ENCODE measurements at places on chromosomes 4 and X. TPM values are rescaled to one million over a fixed set of nuclear protein-coding genes. Genes with fewer than 3 reads are reported as not detected.
A peak's percentile ranks its signal among the peaks of the same experiment; 100 is the strongest.

TBC1D19 gene
- total RNA-seq, result 6.3 TPM

TCEANC gene
- total RNA-seq, result 14.5 TPM

RELL1 gene
- 27.2 TPM for total RNA-seq

SH3BP2 gene
- 27.8 TPM for total RNA-seq

KLF8 gene
- 2.4 TPM for total RNA-seq

AFF2 gene
- total RNA-seq, result 2.0 TPM

DNA sequence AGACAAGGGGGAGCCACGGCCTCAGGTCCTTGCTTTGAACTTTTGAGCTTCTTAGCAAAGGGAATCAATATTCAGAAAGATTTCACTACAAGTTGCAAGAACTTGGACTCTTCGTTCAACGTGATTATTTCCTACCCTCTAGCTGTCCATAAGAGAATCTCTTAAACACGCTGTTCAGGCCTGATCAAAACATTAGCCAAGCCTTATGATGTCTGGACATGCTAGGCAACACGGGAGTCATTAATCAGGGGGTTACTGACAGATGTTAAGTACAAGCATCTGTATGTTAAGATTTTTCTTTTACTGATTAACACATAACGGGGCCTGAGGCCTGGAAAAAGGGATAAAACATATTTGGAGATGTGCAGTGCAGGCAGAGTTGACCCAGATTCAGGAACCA lies 138.9 kb upstream of the IL1RAPL2 start:
- no peak overlapping the region for H3K4me3 ChIP-seq
- DNase-seq, result no peak
- no peaks in the 10 kb centered on the region for H3K4me1 ChIP-seq

DNA sequence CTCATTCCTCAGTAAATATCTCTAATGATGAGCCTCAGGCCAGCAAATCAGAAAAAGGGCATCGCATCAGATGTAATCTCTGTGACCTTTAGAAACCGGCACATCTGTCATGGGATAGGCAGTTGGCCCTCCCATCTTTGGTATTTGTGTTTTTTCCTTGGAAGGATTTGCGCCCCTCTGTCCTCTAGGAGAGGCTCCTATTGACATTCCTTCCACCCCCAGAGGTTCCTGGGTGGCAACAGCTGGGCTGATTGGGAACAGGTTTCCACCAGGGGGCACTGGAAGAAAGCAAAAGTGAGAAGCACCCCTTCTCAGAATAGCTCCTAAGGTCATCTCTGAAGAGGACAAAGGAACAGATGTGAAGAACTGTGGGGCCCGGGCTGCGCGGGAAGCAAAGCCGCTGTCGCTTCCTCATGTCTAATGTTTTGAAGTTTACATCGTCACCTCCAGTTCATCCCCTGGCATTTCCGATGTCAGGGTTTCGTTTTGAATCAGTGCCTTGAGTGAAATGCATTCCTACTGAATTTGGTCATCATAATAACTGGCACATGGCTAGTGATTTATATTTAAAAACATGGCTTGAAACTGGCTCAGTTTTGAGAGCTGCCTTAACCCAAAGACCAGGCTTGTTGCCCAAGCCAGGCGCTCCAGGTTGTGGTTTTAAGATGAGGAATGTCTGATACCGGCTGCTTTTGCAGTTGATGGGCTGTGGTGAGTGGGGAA lies 6.2 kb downstream of the TXK start:
- DNase-seq, result peak; percentile 63
- H3K36me3 ChIP-seq, result peaks cover 8% of the 10 kb centered on the region
- no peaks in the 10 kb centered on the region for H3K27me3 ChIP-seq
- H3K27ac ChIP-seq, result peak overlapping the region; percentile 94
- H3K4me1 ChIP-seq, result peaks cover 87% of the 10 kb centered on the region

GRCh38 chr4:113759696-113760093 lies 1.8 kb downstream of the CAMK2D start:
- H3K27ac ChIP-seq, result peak overlapping the region; percentile 95
- H3K4me3 ChIP-seq, result peak overlapping the region; percentile 85
- no peaks in the 10 kb centered on the region for H3K36me3 ChIP-seq
- H3K27me3 ChIP-seq, result no peaks in the 10 kb centered on the region
- DNase-seq, result no peak
- peaks cover 10% of the 10 kb centered on the region for H3K4me1 ChIP-seq

- no peak overlapping the region for H3K4me3 ChIP-seq
- no peaks in the 10 kb centered on the region for H3K36me3 ChIP-seq
- no peak for DNase-seq
- H3K4me1 ChIP-seq, result no peaks in the 10 kb centered on the region
These were observed 13.8 kb downstream of the ATP10D start for GRCh38 chr4:47498899-47499298.

DNA sequence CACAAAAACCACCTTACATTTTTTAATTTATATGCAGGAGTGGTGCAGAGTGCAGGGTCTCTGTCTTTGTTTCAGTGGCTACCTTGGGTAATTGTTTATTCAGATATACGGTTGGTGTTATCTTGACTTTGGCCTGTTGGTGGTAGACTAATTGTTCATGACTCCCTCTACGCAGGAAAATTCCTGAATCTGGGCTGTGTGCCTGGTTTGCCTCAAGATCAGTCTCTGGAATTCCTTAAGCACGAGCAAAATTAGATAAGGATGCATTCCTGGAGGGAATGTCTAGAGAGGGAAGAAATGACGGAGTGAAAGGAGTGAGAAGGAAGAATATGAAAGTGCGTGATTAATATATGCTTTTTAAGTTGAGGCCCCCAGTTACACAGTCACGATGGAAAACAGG lies 576.9 kb upstream of the PCDH10 start:
- no peaks in the 10 kb centered on the region for H3K27me3 ChIP-seq
- H3K36me3 ChIP-seq, result no peaks in the 10 kb centered on the region
- no peaks in the 10 kb centered on the region for H3K4me1 ChIP-seq
- H3K27ac ChIP-seq, result no peak overlapping the region

DNA sequence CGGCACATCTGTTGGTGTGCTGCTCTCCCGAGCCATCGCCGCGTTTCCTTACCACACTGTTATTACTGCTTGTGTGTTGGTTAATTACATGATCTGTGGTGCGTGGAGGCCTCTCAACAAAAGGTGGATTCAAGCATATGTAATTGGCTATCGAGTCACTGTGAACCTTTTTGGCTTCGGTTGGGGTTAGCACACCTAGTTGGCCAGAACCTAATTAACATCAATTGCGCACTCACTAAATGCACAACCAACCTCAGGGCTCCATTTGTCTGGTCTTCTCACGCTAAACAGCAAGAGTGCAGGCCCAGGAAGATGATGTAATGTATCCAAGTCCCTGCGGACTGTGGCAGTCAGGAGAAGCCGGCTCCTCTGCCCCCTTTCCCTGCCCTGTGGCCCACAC lies 17.4 kb downstream of the ENPP6 start:
- no peak overlapping the region for H3K27ac ChIP-seq
- no peak for DNase-seq
- no peak overlapping the region for H3K4me3 ChIP-seq
- H3K36me3 ChIP-seq, result no peaks in the 10 kb centered on the region
- no peaks in the 10 kb centered on the region for H3K4me1 ChIP-seq

DNA sequence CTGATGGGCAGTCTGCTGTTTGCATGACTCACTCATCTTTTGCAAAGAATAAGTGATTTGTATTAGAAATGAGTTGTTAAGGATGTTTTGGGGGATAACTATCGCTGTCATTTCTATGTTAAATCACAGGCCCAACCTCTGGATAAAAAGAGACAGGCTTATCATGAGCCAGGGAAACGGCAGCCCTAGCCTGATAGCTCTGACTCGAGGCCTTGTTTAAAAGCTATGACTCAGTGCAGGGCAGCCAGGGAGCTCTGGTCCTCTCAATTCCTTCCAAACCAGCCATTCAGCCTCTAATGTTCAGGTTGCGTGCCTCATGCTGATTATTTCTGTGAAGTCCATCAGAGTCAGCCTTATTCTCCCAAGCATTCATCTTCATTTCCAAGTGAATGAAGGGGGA lies 305.9 kb upstream of the HAND2 start:
- DNase-seq, result no peak
- no peaks in the 10 kb centered on the region for H3K27me3 ChIP-seq
- H3K27ac ChIP-seq, result no peak overlapping the region

- H3K27ac ChIP-seq, result no peak overlapping the region
- no peaks in the 10 kb centered on the region for H3K27me3 ChIP-seq
- no peaks in the 10 kb centered on the region for H3K36me3 ChIP-seq
- H3K4me1 ChIP-seq, result no peaks in the 10 kb centered on the region
- DNase-seq, result no peak
- no peak overlapping the region for H3K4me3 ChIP-seq
These were observed 19.3 kb upstream of the CLNK start for GRCh38 chr4:10703766-10704429.

- DNase-seq, result no peak
- no peaks in the 10 kb centered on the region for H3K4me1 ChIP-seq
- no peak overlapping the region for H3K27ac ChIP-seq
- H3K36me3 ChIP-seq, result no peaks in the 10 kb centered on the region
- H3K4me3 ChIP-seq, result no peak overlapping the region
These were observed 409.3 kb upstream of the NWD2 start for GRCh38 chr4:36835246-36835645.

DNA sequence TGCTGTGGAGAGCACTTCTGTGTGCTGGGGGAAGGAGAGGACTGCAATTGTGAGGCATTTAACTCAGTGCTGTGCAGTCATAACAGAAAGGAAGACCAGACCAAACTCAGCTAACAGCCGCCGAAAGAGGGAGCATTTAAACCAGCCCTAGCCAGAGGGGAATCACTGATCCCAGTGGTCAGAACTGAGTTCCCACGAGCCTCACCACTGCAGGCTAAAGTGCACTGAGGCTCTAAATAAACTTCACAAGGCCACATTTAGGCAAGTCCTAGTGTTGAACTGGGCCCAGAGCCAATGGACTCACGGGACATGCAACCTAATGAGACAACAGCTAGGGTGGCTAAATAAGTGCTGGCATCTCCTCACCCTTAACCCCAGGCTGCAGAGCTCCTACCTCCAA lies 20.4 kb downstream of the IQCM start:
- H3K27ac ChIP-seq, result no peak overlapping the region
- DNase-seq, result no peak

DNA sequence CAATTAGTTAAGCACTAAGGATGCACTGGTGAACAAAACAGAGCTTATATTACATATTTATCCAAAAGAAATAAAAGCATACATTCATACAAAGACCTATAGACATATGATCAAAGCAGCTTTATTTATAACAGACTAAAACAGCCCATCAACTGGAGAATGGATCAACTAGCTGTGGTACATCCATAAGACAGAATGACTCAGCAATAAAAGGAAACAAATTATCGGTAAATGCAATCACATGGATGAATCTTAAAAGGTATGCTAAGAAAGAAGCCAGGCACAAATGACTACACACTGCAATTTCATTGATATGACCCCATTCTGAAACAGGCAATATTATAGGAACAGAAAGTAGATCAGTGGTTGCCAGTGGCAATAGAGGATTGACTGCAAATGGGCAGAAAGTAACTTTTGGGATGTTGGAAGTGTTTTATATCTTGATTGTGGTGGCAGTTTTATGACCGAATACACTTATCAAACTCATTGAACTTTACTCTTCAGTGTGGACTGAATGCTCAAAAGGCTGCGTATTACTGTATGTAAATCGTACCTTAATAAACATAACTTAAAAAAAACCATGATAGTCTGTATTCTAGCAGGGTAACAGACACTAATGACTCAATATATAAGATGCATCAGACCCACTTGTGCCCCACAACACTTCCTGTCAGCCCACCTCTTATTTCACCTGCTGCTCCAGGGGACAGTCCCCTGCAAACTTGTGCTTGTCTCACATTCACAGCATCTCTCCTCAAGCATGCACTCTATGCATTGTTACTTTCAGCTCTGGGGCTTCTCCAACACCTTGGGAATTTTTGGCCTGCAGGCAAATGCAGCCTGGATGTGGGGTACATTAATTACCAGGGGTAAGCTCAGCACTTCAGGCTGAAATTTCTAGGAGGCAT lies 59.1 kb downstream of the MID1IP1 start:
- H3K36me3 ChIP-seq, result no peaks in the 10 kb centered on the region
- H3K27ac ChIP-seq, result no peak overlapping the region
- H3K4me3 ChIP-seq, result no peak overlapping the region
- no peaks in the 10 kb centered on the region for H3K27me3 ChIP-seq

DNA sequence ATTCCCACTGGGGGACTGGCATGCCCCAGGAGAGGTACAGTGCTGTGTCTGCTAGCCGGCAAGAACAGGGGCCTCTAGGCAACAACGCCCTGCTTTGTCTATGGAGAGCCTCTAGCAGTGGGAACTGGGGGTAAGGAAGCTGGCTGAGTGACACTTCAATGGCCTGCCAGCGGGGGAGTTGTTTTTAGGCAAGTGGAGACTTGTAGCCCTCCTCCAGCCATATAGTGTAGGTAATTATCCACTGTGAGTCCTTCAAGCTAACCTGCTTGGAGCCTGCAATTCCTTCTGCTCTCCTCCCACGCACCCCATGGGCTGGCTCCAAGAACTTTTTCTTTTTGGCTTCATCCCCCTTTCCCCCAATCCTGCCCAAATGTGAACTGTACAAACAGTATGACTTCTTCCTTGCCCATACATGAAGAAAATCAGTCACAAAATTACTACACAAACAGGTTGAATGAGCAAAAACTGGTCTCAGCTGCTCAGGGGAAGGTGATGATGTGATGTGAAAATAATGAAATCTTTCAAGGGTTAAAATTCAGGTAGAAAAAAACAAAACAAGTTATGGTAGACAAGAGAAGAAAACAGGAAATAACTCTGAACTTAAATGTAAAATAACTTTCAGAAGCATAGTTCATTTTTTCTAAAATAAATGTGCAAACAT lies 33.1 kb downstream of the LEF1 start:
- DNase-seq, result no peak
- peak overlapping the region; percentile 79 for H3K4me3 ChIP-seq
- peaks cover 93% of the 10 kb centered on the region for H3K4me1 ChIP-seq
- H3K36me3 ChIP-seq, result peaks cover 16% of the 10 kb centered on the region

DNA sequence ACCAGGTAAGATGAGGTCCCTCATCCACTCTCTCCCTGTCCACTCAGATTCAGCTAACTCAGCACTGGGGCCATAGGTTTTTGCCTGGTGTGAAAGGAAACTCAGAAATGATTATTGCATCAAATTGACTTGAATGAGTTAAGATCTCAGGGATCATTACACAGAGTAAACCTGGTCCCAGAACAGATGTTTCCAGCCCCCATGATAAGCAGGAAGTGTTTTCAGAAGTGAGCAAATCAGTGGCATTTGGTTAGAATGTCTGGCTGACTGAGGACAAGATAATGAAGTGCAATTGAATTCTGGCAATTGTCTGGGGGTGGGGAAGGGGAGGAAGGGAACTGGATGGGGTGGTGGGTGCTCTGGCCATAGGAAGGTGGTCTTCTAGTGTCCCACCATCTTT lies 108.0 kb downstream of the CHIC2 start:
- no peaks in the 10 kb centered on the region for H3K27me3 ChIP-seq
- H3K4me3 ChIP-seq, result no peak overlapping the region
- no peak overlapping the region for H3K27ac ChIP-seq
- H3K4me1 ChIP-seq, result no peaks in the 10 kb centered on the region
- H3K36me3 ChIP-seq, result no peaks in the 10 kb centered on the region

DNA sequence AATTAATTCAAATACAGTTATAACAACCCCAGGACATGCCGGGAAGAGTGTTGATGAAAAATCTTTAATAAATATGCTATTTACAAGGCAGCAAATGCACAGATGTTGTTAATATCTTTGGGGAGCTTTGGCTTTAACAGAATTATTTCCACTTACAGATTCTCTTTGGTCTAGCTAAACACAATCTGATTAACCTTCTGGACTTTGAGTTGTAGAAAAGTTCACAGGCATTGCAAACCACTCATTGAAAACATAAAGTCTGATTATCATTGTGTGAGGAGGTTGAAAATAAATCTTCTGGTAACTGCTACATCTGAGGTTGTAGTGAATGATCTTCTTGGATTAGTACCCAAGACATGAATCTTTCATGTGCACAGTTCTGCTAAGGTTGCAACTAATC lies 255.6 kb downstream of the LHFPL1 start:
- no peaks in the 10 kb centered on the region for H3K36me3 ChIP-seq
- DNase-seq, result no peak
- no peak overlapping the region for H3K27ac ChIP-seq
- H3K4me1 ChIP-seq, result no peaks in the 10 kb centered on the region
- no peak overlapping the region for H3K4me3 ChIP-seq
